Nephron progenitor cell (in vitro differentiated cells): ENCODE measurements at places on chromosomes 4 and X.

DNA sequence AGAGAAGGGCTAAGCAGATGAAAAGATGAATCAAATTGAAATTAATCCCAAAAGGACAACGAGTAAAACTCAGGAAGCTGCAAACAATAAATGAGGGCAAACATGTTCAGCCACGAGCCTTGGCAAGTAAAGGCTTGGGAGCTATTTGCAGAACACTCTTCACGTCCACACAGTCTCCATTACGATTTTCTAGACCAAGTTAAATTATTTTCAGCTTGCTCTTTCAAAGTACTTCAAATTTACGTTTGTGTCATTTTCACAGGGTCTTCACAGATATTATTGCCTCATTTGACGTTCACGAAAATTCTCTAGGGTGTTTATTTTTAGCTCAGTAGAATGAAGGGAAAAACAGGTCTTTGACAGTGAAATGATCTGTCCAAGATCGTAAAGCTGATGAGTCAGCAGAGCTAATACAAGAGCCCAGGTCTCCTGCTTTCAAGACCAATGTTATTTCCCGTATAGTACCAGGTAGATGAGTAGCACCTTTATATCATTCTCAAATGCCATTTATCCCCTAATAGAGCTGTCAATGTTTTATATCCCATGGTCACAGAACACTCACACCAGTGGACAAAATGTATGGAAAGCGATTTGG, 20.9 kb downstream of the KLB start:
- no peak for DNase-seq

DNA sequence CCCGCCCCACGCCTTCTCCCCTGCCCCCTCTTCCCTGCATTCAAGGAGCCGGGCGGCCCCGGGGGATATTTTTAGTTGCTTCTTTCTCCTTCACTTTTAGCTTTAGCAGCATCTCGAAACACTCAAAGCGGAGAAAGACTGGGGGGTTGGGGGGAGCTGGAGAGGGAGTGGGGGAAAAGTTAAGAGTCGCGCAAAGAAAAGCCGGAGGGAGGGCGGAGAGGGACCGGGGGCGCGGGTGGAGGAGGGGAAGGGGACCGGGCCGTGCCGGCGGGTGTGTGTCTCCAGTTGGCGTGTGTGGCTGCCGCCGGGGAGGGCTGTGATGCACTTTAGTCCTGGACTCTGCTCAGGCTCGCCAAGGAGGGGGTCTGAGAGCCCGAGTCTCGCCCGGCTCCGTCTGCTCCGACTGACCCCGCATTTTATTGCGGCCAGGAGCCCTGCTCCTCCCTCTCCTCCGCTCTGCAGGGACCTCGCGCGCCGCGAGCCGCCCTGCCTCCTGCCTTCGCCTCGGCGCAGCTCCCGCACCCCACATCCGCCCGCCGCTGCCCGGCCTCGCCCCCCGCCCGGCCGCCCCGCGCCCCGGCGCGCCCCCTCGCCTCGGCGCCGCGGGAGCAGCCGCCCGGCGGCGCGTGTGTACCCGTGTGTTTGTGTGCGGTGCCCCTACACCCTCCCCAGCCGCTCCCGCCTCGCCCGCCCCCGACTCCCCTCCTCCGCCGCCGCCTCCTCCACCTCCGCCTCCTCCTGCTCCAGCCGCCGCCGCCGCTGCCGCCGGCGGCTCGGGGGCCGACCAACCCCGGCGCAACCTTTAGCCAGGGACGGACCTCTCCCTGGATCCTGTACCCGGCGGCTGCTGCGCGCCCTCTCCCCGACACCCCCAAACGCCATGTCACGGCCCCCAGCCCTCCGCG, 1.4 kb downstream of the ZNF827 start:
- peak; percentile 71 for DNase-seq

DNA sequence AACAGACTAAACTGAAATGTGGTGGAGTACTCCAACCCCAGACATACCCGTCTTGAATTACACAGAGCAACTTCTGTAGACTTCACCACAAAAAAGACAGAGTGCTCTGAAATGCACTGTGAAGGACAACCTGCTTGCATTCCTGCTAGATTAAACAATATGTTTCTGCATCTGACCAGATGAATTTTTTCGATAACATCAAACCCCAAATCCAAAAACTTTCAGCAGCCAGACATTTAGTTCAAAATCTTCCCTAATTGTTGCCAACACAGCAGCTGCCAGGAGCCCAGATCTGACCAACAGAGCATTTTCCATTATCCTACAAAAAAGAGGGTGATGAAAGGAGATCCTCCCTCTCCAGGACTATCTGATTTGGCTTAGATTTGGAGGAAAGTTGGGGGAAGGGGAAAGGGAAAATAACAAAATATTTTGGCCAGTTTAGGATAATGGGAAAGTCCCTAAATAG, 356.5 kb downstream of the PDGFC start:
- DNase-seq = no peak

- no peak for DNase-seq
Measured at GRCh38 chr4:181959121-181959520, 284.1 kb upstream of the TENM3 start.

- no peak for DNase-seq
Measured at GRCh38 chr4:101753721-101754120, 36.8 kb upstream of the BANK1 start.

DNA sequence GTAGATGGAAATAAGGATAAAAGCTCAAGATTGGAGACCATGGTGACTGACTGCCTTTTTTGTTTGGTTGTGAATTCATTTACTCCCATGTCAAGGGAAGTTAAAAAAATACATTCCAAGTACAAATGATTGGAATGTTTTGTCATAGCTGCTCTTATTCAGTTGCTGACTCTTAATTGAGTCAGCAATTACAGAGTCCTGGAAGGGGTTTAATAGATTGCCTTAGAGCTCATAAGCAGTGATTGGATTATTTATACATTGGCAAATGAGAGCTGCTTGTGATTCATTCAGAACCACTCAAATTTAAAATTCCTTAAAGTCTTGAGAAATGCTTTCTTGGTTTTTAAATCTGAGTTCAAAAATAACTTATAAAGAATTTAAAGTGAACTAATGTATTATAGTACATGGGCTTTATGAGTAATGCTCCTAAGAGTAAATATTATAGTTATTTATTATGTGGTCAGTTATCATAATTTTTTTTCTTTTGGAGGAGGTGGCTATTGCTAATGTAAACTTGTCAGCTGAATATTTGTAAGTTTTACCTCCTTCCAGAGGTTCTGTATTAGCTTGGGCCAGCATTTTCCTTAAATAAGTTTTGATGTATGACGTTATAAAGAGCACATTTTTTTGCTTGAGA, 13.6 kb downstream of the JADE1 start:
- DNase-seq = no peak

GRCh38 chr4:48137846-48138245, 3.8 kb upstream of the TXK start:
- no peak for DNase-seq

GRCh38 chrX:19776753-19777152, 110.6 kb downstream of the SH3KBP1 start:
- no peak for DNase-seq

DNA sequence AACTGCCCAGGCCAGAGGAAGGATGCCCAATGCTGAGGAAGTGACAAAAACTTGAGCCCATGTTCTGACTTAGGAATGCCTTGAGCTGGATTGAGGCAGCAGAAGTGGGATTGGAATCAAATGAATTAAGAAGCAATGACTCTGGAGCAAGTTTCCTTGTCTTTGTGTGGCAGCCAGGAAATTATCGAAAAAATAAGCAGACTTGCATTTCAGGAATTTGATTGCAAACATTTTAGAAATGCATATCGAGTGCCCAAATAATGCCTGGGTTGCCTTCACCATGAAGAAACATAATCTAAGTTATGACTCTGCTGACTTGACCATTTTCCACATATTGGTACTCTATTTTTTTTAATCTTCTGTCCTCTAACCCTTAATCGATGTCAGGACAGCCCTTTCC, 9.5 kb downstream of the CYTL1 start:
- no peak for DNase-seq

- DNase-seq = no peak
Measured at GRCh38 chrX:47662144-47662657, 3.2 kb upstream of the UXT start.

- DNase-seq = no peak
Measured at GRCh38 chr4:183504930-183505610, at the start of gene ING2. ING2 (plus strand) TSS chr4:183505058; CDS start chr4:183505196, 138 bp downstream.

GRCh38 chrX:148459343-148459742, 41.1 kb upstream of the AFF2 start:
- DNase-seq = no peak

GRCh38 chrX:99184153-99184552, 1225.9 kb downstream of the PCDH19 start:
- no peak for DNase-seq

- DNase-seq = no peak
Measured at GRCh38 chr4:99749445-99750391, 66.9 kb upstream of the DAPP1 start.

- no peak for DNase-seq
Measured at GRCh38 chr4:33226783-33227182, 2506.6 kb downstream of the PCDH7 start.

GRCh38 chr4:39825090-39825489, 127.2 kb downstream of the UBE2K start:
- no peak for DNase-seq

GRCh38 chr4:127623797-127624083, 9.0 kb upstream of the INTU start:
- DNase-seq = peak; percentile 34
